Stimulated activated effector memory CD8-positive, alpha-beta T cell treated with anti-CD3 and anti-CD28 coated beads, Interleukin-12 subunit alpha, Interleukin-12 subunit beta, amount 100 ng/mL, for 72 hours (primary cell): ENCODE measurements at places on chromosomes 5 and 9.
A peak's percentile ranks its signal among the peaks of the same experiment; 100 is the strongest.

DNA sequence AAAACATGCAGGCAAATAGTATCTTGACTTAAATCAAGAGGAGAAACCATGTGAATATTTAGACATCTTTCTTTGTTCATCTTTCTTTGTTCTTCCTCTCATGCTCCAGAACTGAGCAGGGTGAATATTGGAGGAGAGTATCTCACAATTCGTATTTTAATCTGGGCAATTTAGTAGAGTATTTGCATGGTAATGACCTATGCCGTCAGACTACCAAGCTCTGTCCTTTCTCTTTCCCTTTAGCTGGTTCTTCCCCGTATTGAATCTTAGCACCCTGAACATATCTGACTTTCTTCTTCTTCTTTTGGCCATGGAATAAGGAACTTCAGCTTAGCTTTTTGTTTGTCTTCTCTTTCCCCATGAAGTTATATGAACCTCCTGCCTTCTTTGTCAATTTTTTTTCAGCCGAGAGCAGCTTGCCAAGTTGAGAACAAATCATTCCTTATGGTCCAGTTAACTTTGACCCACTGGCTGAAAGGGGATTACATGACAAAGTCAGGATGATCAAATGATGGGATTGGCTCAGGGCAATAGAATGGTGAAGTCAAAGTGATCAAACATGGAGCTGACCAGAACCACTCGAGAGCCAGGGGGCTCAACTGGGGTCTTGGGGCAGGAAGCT, 95.8 kb downstream of the DAPK1 start:
- DNase-seq = no peak

DNA sequence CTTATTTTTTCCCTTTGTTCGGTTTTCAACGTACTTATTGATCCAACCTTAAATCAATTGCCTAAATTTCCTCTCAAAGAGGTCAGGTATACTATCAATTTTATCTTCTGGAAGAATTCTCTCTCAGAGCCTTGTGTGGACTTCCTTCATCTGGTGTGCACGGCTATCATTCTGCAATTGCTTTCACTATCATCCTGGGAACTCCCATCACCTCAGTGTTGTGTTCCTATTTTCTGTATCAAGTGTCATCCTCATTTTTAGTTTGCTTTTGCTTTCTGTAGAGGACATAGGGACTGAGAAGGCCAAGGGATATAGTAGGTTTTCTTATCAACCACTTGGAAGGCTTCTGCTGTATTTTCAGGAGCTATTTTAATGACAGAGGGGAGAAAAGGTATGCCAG, 11.3 kb downstream of the STOM start:
- no peak for DNase-seq

- no peak for DNase-seq
Observed at GRCh38 chr5:177605667-177606066, 5.7 kb downstream of the B4GALT7 start.

DNA sequence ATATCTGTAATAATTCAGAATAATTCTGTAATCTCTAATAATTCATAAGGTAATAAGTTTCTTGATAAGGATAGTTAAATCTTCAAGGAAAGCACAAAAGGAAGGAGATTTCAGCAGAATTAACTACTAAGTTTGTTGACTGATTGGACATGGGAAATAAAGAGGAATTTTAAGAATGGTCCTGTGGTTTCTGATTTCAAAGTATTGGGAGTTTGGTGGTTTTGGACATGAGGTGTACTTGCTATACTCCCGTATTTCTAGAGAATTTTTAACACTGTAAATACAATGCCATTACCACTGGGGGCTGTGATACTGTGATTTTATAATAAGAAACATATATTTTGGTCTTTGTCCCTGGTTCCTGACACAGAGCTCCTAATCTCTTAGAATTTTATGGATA, 123.9 kb downstream of the UNC13B start:
- DNase-seq = no peak

DNA sequence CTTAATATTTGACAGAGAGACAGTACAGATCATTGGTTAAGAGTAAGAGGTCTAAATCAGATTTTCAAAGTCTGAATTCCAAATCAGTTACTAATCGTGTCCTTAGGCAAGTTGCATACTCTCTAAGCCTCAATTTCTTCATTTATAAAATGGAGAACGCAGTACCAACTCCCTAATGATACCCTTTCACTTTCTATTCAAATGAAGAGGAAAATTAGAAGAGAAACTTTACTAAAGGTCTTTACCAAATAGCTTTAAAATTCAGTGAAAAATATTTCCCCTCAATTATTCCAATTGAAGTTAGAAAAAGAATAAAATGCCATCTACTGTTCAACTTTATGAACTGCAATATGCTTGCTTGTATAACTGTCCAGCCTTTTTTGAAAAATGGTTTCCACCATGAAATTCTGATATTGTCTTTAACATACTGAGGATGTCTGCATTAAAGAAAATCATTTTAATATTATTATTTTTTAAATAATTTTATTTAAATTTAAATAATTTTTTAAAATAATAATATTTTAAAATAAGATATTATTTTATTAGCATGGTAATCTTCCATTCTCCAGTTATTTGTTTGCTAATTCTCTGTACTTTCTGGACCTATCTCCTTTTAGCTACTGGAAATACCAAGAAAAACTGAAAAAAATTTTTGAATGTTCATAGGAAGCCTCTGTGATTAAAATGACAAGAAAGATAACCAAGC, 36.0 kb downstream of the POC5 start:
- DNase-seq = no peak

DNA sequence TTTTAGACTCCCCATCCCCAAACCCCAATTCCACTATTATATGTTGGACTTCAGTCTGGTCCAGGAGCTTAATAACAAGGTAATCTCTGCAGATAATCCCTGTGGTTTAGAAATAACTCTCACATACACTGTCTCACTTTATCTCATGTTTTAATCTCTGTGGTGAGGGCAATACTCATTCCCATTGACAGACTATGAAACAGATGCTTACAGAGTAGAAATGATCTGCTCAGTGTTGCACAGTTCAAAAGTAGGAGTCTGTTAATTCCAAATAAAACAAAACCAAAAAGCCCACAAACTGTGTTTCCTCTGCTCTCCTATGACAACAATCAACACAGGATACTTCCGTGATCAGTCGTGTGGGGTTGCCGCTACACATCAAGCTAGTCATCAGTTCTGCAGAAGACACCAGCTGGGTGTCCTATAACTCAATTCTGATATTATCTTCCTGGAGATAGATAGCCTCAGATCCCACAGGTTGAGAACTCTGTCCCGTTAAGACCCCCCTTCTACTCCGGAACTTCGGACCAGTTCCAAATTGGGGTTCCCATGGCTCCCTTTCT, 26.3 kb upstream of the FANCC start:
- no peak for DNase-seq

DNA sequence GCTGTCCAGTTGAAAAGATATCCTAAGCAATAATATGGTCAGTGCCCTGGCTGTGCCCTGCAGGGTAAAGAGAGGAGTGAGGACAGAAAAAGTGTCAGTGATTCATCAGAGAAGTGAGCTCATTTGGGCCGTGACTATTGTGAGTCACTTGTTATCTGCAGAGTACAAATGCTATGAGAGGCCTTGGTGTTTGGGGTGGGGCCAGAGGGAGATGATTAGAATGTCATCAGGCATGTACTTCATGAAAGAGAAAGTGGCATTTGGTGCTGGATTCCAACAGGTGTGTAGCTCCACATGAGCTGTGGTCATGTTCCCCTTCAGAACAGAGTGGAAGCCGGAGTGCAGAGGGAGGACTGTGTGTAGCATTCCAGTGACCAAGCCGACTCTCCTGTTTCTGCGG, 174.1 kb downstream of the KDM4C start:
- peak; percentile 11 for DNase-seq

DNA sequence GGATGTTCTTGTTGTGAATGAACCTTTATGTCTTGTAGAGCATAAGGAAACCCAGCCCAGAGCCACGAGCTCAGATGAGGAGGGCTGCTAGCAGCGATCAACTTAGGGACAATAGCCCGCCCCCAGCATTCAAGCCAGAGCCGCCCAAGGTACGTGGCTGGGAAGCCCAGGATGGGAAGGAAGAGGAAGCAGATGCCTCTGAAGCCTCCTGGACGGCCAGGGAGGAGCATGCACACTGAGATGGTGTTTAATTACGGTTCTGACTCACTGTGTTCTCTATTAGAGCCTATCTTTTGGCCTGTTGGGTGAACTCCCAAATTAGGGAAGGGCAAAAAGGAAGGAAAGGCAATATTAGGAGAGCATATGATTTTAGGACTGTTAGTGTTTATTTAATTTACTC, 75.3 kb downstream of the TJP2 start:
- DNase-seq = no peak

GRCh38 chr9:116096853-116097252, 56.7 kb upstream of the PAPPA start:
- no peak for DNase-seq

- DNase-seq = no peak
Observed at GRCh38 chr5:68266457-68266856, 50.9 kb downstream of the PIK3R1 start.

- DNase-seq = no peak
Observed at GRCh38 chr9:126162611-126163381, 163.8 kb upstream of the MVB12B start.

DNA sequence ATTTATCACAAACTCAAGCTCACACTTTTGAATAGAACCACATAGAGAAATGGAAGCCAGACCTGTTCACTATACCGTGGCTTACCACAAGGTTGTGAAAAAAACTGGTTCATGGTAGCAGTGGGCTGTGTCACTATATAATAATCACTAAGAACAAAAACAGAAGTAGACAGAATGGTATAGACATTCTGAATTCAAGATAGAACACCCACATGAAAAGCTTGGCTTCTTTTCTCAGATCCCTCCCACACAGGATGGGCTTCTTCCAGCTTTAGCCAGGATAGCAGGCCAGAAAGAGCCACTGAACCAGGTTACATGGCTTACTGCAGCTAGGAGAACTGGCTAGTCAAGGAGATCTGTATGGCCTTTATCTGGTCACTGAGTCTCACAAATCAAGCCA, 6.1 kb upstream of the NRG2 start:
- DNase-seq = no peak

- no peak for DNase-seq
Observed at GRCh38 chr9:94920420-94921091, 194.1 kb downstream of the AOPEP start.

DNA sequence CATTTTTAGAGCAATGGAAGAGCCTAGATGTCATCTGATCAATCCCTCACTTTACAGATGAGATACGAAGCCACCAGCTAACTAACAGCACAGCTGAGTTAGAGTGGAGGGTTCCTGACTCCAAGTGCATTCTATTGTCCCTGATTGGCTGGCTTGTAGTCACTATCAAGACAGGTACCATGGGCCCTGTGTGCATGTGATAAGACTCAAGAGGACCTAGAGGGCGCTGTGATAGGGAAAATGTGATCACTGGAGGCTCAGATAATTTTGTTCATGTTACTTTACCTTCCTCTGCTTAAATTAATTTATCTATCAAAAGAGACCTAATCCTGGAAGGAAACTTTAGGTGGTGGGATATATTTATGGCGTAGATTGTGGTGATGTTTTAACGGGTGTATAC, 19.5 kb upstream of the SNAPC3 start:
- no peak for DNase-seq

- no peak for DNase-seq
Observed at GRCh38 chr9:109341561-109341960, 20.7 kb upstream of the EPB41L4B start.

- no peak for DNase-seq
Observed at GRCh38 chr5:8871446-8871845, 674.4 kb downstream of the SEMA5A start.

GRCh38 chr9:85522459-85523092, 219.2 kb downstream of the AGTPBP1 start:
- peak; percentile 65 for DNase-seq

- DNase-seq = no peak
Observed at GRCh38 chr5:102286476-102286875, 9.6 kb downstream of the SLCO4C1 start.

DNA sequence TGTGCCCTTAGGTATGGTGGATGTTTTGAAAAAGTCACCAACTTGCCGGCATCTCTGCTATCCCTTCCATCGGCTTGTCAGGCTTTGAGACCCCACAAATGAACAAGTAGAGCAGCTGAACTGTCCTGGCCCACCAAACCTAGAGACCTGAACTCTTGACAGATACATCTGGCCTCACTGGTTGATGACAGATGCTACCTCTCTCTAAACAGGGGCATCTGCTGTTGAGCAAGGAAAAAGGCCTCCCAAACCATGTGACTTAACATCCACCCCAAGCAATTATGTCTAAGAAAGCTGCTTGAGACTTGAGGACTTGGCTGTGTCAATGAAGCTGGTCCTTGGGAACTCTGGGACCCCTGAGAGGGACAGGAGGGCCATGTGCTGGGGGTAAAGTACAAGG, 2.3 kb downstream of the CCNI2 start:
- peak; percentile 48 for DNase-seq

- DNase-seq = no peak
Observed at GRCh38 chr5:146048994-146049703, 56.2 kb downstream of the PLAC8L1 start.

GRCh38 chr5:10304932-10305331, 2.8 kb downstream of the CMBL start:
- DNase-seq = no peak

- DNase-seq = no peak
Observed at GRCh38 chr5:166431456-166431855, 1860.0 kb upstream of the WWC1 start.

- no peak for DNase-seq
Observed at GRCh38 chr9:129141066-129142041, 30.1 kb downstream of the PTPA start.

GRCh38 chr5:136656811-136657210, 291.5 kb upstream of the TRPC7 start:
- DNase-seq = no peak

DNA sequence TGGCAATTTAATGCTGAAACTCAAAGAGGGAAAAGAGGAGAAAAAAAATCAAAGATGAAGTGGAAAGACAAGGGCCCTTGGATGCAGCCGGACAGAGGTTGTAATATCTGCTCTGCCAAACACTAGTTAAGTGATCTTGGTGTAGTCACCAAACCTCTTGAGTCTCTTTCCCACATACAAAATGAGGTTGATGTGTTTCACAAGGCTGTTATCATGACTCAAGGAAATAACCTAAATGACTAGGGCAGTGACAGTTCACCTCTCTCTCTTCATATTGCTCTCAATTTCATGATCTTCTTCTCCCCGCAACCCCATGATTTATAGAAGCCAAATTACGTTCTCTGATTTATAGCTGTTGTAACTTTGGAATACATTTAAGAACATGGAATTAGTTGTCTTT, 44.9 kb downstream of the PIK3R1 start:
- DNase-seq = no peak

DNA sequence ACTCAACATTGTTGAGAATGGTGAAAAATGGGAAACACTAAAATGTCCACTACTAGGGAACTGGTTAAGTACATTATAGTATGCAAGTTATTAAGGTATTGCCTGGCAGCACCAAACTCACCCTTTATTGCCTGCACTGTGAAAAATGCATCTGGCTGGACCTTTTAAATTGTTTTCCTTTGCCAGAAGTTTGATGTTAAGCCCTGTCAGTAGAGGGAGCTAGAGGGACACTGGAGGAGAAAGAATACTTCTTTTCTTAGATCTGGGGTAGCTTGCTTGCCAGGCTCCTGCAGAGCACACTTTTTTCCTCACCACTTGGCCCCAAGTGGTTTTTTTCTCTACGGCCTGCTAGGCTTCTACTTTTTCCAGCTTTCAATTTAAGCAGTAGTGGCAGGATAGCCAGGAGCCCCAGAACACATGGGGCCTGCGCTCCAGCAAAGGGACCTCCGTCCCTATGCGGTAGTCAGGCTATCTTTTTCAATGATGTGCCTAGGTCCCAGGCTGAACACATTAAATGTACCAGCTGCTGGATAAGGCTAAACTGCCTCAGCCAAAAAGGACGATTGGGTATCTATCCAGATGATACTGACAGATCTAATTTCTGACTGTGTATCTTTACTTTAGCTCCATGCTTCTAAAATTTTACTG, 8.0 kb upstream of the HABP4 start:
- no peak for DNase-seq

GRCh38 chr5:96320797-96321196, 112.3 kb downstream of the PCSK1 start:
- no peak for DNase-seq
